EH (cell line): ENCODE measurements at places on chromosomes 2 and 18.

DNA sequence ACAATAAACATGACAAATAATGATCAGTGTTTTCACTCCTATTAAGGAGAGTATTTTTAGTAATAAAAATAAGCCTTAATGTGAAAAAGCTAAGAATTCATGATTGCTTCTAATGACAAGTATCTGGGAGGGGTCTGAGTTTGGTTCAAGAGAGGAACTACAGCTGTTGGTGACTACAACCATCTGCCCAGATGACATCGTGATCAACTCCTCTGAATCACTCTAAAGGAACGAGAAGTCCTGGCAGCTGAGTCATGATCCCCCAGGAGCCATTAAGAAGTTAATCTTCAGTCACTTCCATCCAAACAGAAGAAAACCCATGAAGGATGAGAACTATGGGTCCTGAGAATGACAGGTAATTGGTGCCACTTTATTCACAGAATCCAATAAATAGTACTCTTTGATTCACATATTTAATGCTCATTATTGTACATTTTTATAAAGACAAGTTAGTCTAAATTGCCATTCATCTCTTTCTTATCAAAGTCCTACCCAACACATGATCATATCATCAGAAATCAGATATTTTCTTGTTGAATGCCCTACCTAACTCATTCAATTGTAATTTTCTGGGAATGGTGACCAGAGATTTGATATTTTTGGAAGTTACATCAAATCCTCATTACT is 6.8 kb downstream of the TFPI start:
- peak; percentile 97 for DNase-seq

DNA sequence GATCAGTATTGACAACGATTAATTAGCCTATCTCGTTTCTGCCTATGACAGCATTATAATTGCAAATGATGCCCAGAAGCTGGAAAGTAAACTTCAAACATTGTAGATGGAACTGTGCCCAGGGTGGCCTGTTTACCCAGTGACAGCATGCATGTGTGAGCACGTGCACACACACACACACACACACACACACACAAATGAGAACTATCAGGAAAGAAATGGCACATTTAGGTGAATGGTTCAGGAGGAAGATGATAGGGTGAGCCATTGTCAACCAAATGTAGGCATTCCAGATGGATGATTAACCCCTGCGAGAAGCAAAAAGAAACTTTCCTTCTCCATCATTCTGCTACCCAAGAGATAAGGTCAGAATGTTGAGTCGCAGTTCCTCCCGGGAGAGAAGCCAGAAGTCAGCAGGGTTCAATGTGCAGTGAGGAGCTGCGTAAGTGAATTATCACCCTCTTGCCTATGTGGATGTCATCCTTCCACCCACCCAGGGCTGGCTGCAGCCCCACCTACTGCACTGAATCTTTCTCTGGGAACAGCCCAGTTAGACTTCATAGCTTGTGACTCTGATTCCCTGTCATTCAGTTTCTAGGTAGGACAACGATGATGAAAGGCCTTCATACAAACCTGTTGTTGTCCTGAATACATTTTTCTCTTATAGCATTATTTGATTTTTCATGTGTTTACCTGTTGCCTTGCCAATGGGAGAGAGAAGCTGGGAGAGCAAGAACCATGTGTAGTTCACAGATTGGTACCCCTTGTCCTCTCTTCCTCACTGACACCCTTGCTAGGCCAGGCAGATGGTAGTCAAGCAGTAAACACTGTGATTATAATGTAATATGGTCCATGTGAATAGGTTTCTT is 3.5 kb upstream of the APOB start:
- peak; percentile 26 for DNase-seq

GRCh38 chr2:49153252-49153651 is 1.1 kb downstream of the FSHR start:
- no peak for DNase-seq

DNA sequence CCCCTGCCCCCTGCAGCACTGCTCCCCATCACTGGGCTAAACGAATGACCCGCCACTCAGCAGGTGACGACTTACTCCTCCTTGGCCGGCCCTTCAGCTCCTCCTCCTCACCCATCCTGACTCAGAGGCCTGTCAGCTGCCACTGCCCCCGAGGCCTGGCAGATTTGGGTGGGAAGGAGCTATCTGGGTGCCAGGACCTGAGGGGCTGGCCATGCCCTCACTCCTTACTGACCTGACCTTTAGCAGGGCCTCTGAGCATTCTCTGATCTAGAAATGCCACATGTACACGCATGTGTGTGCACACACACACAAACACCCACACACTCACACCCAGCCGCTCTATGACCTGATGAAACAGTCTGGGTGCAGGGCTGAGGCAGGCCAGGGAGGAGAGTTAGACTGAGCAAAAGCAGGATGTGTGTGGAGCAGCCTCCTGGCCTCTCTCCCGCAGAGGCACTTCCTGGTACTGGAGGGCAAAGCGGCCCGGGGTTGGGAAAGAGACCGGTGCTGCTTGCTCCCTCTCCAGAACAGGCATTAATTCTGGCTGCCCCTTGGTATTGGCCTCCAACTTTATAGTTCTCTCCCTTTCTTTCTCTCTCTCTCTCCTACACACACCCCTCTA is 68.0 kb downstream of the ZFP36L2 start:
- peak; percentile 87 for DNase-seq

DNA sequence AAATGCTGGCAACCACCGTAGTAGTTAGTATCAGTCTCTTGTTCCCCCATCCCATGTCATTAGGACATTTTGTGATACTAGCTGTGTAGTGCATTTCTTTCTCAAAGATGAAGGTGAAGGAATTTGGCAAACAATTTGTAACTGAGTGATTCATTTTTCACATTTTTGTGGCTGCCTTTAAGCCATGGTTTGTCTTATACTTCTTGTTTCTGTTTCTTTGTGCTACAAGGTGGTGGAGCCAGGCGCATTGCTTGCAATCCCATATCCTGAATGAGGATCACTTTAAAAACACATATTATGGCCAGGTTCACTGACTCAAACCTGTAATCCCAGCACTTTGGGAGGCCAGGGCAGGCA is 40.6 kb downstream of the GPD2 start:
- peak; percentile 84 for DNase-seq
